ENCODE measurements at places on chromosomes 16 and 17. TPM values are rescaled to one million over a fixed set of nuclear protein-coding genes. Genes with fewer than 3 reads are reported as not detected.

DNA sequence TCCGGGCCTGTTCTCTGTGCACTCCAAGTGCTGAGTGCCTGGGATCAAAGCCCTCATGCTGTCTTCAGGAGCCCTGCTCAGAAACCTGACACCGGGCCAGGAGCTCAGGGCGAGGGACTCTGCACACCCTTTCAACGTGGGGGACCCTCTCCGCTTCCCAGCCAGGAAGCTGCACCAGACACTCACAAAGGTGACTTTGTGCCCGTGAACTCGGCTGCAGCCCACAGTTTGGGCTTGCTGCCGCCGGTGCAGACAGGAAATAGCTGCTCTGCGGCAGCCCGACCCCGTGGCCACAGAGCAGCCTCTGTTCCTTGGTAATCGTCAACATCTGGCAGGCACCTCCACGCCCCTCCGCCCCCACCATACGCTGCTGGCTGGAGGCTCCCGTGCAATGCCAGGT lies 93.4 kb upstream of the METRNL start:
- no peak for DNase-seq
- no peaks in the 10 kb centered on the region for H3K36me3 ChIP-seq
- no peak overlapping the region for H3K4me3 ChIP-seq
- peaks cover 3% of the 10 kb centered on the region for H3K4me1 ChIP-seq
- no peak overlapping the region for H3K27ac ChIP-seq

The ZNF267 gene
- 28.6 TPM for polyA plus RNA-seq

The DPEP1 gene
- not detected for polyA plus RNA-seq

- H3K36me3 ChIP-seq, result no peaks in the 10 kb centered on the region
- DNase-seq, result no peak
Observed at GRCh38 chr16:87880117-87880696, 10.9 kb upstream of the SLC7A5 start.

DNA sequence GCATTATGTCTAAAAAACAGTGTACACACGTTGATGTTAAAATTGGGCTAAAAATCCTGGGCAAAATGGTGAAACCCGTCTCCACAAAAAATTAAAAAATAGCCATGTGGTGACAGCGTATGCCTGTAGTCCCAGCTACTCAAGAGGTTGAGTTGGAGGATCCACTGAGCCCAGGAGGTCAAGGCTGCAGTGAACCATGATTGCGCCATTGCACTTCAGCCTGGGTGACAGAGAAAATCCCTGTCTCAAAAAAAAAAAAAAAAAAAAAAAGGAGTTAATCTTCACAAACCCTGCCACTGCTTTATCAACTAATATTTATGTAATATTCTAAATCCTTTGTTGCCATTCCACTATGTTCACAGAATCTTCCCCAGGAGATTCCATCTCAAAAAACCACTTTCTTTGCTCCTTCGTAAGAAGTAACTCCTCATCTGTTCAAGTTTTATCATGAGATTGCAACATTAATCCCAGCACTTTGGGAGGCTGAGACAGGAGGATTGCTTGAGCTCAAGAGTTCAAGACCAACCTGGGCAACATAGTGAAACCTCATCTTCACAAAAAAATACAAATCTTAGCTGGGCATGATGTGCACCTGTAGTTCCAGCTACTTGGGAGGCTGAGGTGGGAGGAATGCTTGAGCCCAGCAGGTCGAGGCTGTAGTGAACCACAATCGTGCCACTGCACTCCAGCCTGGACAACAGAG lies 1.9 kb upstream of the C16orf87 start:
- no peaks in the 10 kb centered on the region for H3K27me3 ChIP-seq
- H3K4me1 ChIP-seq, result 0 out of 2 replicates have a peak, but pooled peaks cover 5% of the 10 kb centered on the region
- H3K27ac ChIP-seq, result no peak overlapping the region
- H3K4me3 ChIP-seq, result no peak overlapping the region
- no peaks in the 10 kb centered on the region for H3K36me3 ChIP-seq

GRCh38 chr16:1261131-1261892 lies 5.4 kb downstream of the TPSD1 start:
- no peak for DNase-seq
- no peak overlapping the region for H3K27ac ChIP-seq

GRCh38 chr16:61432421-61432820 lies 603.8 kb downstream of the CDH8 start:
- no peaks in the 10 kb centered on the region for H3K4me1 ChIP-seq
- no peak for DNase-seq
- H3K4me3 ChIP-seq, result no peak overlapping the region

DNA sequence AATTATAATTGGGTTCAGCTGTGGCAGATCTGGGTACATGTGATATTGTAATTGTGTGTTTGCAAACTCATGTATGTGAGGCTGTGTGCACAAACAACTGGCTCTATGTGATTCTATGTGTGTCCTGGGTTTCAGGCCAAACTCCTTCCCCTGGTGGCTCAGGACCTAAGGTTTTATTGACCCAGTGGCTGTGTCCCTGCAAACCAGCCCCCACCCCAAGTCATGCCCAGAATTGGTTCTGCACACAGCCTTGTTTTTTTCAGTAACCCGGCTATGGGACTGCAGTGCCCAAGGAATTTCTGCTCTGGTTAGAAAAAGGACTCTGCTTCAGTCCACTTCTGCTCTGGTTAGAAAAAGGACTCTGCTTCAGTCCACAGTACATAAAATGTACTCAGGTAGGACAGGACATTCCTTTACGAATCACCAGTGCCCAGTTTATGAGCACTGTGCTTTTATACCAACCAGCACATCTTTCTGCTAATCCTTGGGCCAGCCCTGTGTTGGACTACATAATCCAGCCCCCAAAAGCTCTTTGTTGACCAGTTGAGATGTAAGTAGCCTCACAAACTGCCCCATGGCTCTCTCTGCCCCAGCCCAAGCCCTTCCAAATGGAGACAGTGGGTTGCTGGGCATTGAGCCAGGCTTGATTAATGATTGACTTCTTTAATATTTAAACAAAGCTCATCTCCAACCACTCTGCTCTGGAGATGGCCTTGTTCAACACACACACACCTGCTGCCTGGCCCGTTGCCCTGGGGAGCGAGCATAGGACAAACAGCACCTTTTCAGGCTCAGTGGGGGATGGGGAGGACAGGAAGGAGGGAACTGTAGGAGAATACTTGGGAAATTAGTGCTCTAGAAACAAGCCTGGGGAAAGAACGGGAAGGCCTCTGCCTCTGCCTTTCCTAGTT lies 2.9 kb upstream of the KCNH6 start:
- H3K4me3 ChIP-seq, result no peak overlapping the region
- no peaks in the 10 kb centered on the region for H3K36me3 ChIP-seq
- no peaks in the 10 kb centered on the region for H3K27me3 ChIP-seq
- no peak overlapping the region for H3K27ac ChIP-seq
- H3K4me1 ChIP-seq, result peaks cover 4% of the 10 kb centered on the region
- no peak for DNase-seq

- H3K36me3 ChIP-seq, result no peaks in the 10 kb centered on the region
- no peak for DNase-seq
- no peaks in the 10 kb centered on the region for H3K27me3 ChIP-seq
- H3K4me1 ChIP-seq, result no peaks in the 10 kb centered on the region
- H3K27ac ChIP-seq, result no peak overlapping the region
Observed at GRCh38 chr17:72774236-72774635, 318.3 kb downstream of the SLC39A11 start.

The PIK3R5 gene
- polyA plus RNA-seq, result 39.5 TPM

The C16orf89 gene
- not detected for polyA plus RNA-seq

The SPATA22 gene
- polyA plus RNA-seq, result not detected

The ADAP2 gene
- polyA plus RNA-seq, result 2.6 TPM

The CDRT15L2 gene
- not detected for polyA plus RNA-seq

- no peak for DNase-seq
- H3K27me3 ChIP-seq, result no peaks in the 10 kb centered on the region
- peak overlapping the region; percentile 71 for H3K27ac ChIP-seq
- peak overlapping the region; percentile 83 for H3K4me3 ChIP-seq
- peaks cover 6% of the 10 kb centered on the region for H3K36me3 ChIP-seq
Observed at GRCh38 chr17:81926451-81927151, 934 bp downstream of the MAFG start.

The FBXL16 gene
- 0.09 TPM for polyA plus RNA-seq

The PRSS22 gene
- not detected for polyA plus RNA-seq

DNA sequence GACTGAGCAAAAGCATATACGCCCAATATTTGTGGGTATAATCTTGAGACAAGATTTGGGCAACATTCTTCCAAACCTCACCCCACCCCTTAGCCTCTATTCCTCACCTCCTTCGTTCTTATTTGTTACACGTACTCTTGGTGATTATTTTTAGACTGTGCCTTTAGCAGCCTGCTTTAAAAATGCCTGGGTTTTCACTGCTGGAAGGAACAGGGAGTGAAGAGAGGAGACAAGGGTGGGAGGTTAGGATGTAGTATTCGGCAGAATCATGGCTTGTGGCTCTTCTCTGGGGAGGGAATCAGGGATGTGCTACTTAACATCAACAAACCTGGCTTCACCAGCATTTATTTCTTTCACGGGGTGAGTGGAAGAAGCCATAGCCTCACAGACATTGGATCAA lies 11.6 kb downstream of the ALKBH5 start:
- H3K27ac ChIP-seq, result no peak overlapping the region
- no peak overlapping the region for H3K4me3 ChIP-seq
- no peaks in the 10 kb centered on the region for H3K27me3 ChIP-seq
- no peak for DNase-seq
- peaks cover 49% of the 10 kb centered on the region for H3K36me3 ChIP-seq
- H3K4me1 ChIP-seq, result no peaks in the 10 kb centered on the region

The KRT9 gene
- polyA plus RNA-seq, result not detected

The UMOD gene
- not detected for polyA plus RNA-seq

GRCh38 chr17:4833178-4833940 lies at the start of gene MINK1:
MINK1 (plus strand) TSS chr17:4833340; CDS start chr17:4833584, 244 bp downstream.
- DNase-seq, result peak; percentile 80
- peaks cover 23% of the 10 kb centered on the region for H3K4me1 ChIP-seq
- no peaks in the 10 kb centered on the region for H3K27me3 ChIP-seq

- no peak overlapping the region for H3K4me3 ChIP-seq
- H3K27me3 ChIP-seq, result no peaks in the 10 kb centered on the region
- no peaks in the 10 kb centered on the region for H3K36me3 ChIP-seq
- H3K27ac ChIP-seq, result no peak overlapping the region
- DNase-seq, result no peak
Observed at GRCh38 chr17:73947281-73947965, 256.1 kb upstream of the RPL38 start.

The HNF1B gene
- polyA plus RNA-seq, result 1.5 TPM

- 0 out of 2 replicates have a peak, but pooled peaks cover 2% of the 10 kb centered on the region for H3K36me3 ChIP-seq
- H3K4me3 ChIP-seq, result peak overlapping the region; percentile 52
- peaks cover 18% of the 10 kb centered on the region for H3K4me1 ChIP-seq
- peak overlapping the region; percentile 87 for H3K27ac ChIP-seq
Observed at GRCh38 chr17:59001158-59001814, 105.4 kb downstream of the TRIM37 start.

GRCh38 chr16:2486645-2487516 lies 12.0 kb downstream of the TBC1D24 start:
- H3K27me3 ChIP-seq, result no peaks in the 10 kb centered on the region
- peaks cover 16% of the 10 kb centered on the region for H3K4me1 ChIP-seq
- no peak overlapping the region for H3K27ac ChIP-seq

GRCh38 chr17:74391771-74392170 lies 24.5 kb downstream of the GPR142 start:
- H3K27ac ChIP-seq, result no peak overlapping the region
- H3K4me1 ChIP-seq, result no peaks in the 10 kb centered on the region
- DNase-seq, result no peak
- no peaks in the 10 kb centered on the region for H3K36me3 ChIP-seq

The CBX2 gene
- polyA plus RNA-seq, result 4.5 TPM

DNA sequence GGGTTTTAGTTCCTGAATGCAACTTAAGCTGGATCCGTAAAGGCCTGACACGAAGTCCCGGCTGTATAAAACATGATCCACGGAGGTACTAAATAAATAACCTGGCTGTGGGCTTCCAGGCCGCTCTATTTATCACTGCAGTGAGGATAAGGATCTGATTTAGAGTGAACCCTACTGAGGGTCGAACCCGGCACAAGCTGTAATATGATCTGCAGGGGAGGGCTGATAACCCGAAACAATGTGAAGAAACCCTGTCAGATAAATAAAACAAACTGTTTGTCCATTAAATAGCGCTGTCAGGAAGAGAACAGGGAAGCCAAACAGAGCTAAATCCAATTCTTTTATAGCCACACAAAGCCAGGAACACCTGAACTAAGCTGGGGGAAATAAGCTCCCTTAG lies 375.6 kb upstream of the SALL1 start:
- H3K36me3 ChIP-seq, result no peaks in the 10 kb centered on the region
- H3K4me3 ChIP-seq, result no peak overlapping the region
- H3K4me1 ChIP-seq, result no peaks in the 10 kb centered on the region
- DNase-seq, result no peak

DNA sequence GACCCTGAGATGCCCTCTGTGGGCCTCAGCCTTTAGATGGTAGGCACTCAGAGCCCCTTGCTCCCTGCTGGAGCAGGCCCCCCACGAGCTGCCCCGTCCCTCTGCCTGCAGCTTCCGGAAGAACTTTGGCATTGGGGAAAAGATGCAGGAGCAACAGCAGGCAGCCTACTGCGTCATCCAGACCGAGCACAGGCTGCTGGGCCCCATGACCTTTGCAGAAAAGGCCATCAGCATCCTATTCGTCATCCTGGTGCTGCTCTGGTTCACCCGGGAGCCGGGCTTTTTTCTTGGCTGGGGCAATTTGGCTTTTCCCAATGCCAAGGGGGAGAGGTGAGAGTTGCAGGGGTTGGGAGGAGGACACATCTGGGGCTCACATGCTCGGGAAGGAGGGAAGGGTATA lies 12.7 kb upstream of the FOXN1 start:
- no peak overlapping the region for H3K4me3 ChIP-seq
- no peaks in the 10 kb centered on the region for H3K36me3 ChIP-seq
- H3K27ac ChIP-seq, result no peak overlapping the region
- H3K4me1 ChIP-seq, result 0 out of 2 replicates have a peak, but pooled peaks cover 6% of the 10 kb centered on the region

GRCh38 chr16:69490707-69491324 lies 66.4 kb downstream of the CYB5B start:
- H3K4me3 ChIP-seq, result no peak overlapping the region
- H3K4me1 ChIP-seq, result no peaks in the 10 kb centered on the region
- DNase-seq, result no peak

The ERN2 gene
- polyA plus RNA-seq, result 0.06 TPM

DNA sequence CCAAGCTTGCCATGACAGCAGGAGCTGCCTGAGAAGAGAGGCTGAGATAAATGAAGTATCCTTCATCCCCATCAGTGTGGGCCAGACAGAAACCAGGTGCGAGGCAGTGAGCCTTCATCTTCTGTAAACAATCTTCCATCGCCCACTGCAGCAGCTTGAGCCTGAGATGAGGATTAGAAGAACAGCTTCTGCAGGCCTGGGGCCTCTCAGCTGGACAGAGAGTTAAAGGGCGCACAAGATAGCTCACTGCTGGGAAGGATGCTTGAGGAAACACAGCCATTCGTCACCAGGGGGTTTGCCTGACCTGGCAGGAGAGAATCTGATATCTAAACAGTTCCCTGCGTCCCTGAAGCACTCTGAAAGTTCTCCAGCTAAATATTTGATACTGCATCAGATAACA lies 27.1 kb downstream of the HOXB1 start:
- no peaks in the 10 kb centered on the region for H3K27me3 ChIP-seq
- H3K4me3 ChIP-seq, result no peak overlapping the region
- H3K4me1 ChIP-seq, result peaks cover 18% of the 10 kb centered on the region
- H3K27ac ChIP-seq, result no peak overlapping the region
- no peaks in the 10 kb centered on the region for H3K36me3 ChIP-seq
